ENCODE measurements at places on chromosomes 12 and 14. TPM values are rescaled to one million over a fixed set of nuclear protein-coding genes. Genes with fewer than 3 reads are reported as not detected.

DNA sequence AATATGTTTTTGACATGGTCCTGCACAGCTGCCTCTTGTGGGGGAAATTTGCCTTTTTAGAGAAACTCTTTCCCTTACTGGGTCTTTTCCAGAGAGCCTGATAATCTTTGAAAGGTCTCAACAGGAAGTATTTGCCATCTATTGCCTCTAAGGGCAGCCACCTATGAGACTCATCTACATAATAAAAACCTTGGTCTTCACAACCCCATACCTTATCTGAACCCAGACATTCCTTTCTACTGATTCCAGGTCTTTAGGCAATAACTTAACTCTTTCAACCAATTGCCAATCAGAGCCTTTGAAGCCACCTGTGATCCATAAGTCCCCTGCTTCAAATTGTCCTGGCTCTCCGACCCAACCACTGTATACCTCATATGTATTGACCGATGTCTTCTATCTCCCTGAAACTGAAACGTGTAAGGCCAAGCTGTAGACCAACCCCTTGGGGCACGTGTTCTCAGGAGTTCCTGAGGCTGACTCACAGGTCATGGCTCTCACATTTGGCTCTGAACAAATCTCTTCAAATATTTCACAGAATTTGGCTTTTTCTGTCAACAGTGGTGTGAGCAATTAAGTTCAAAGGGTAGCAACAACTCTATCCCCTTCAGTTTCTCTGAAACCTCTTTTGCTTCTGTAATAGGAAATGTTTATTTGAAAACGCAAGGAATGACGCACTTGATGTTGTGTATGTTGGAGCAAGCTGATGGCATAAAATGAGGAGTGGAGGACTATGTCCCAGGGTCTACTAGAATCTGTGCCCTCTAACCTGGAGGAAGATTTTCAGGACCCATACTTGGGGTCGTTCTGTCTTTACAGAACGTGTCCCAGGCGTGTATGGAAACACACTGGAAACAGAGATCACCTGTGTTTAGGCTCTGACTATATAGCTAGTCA lies 49.2 kb upstream of the EIF5 start:
- peaks cover 52% of the 10 kb centered on the region for H3K27me3 ChIP-seq
- ATAC-seq: no peak
- no peaks in the 10 kb centered on the region for H3K4me1 ChIP-seq
- no peak overlapping the region for H3K27ac ChIP-seq
- H3K4me3 ChIP-seq: no peak overlapping the region

Gene ANKRD9
- 6.0 TPM for total RNA-seq

DNA sequence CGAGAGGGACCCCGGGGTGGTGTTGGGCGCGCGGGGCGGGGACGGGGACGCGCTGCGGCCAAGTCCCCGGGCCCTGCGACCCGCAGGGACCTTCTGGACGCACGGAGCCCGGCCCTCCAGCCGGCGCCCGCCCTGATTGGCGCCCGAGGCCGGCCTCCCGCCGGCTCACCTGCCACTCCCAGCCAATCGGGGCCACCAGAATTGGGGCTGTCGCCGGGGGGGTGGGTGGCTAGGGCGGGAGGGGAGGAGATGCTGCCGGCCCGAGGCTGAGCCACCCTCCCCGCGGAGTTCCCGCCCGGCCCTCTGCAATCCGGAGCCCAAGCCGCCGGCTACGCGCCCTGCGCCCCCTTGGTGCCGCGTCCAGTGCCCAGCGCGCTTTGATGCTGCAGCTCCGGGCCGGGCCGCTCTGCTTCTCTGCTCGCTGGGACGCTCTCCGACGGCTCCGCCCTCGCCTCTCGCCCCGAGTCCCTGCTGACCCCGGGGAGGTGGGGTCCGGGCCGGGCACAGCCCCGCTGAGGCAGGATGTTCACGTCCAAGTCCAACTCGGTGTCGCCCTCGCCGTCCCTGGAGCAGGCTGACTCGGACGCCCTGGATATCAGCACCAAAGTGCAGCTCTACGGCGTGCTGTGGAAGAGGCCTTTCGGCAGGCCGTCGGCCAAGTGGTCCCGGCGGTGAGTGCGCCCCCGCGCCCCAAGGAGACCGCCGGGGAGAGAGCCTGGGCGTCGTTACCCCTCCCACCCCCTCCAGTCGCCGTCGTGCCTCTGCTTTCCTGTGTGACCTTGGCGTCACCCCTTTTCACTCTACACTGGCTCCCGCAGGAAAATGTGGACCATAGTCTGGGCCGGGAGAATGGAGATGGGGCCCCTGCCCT lies at the start of gene PLEKHD1:
PLEKHD1 (plus strand) TSS at position 285 of the 871 bp plus-strand sequence; CDS start at position 523, 238 bp downstream.
- no peaks in the 10 kb centered on the region for H3K4me1 ChIP-seq
- no peak within 1 kb of the TSS for H3K4me3 ChIP-seq
- ATAC-seq: no peak
- no peak within 1 kb of the TSS for H3K27ac ChIP-seq
- no peaks in the 10 kb centered on the region for H3K36me3 ChIP-seq

- peak overlapping the region; percentile 69 for H3K27ac ChIP-seq
- no peaks in the 10 kb centered on the region for H3K36me3 ChIP-seq
- peak overlapping the region; percentile 65 for H3K4me3 ChIP-seq
- H3K27me3 ChIP-seq: peaks cover 4% of the 10 kb centered on the region
Measured at GRCh38 chr14:74571441-74571841, 40.6 kb downstream of the LTBP2 start.

DNA sequence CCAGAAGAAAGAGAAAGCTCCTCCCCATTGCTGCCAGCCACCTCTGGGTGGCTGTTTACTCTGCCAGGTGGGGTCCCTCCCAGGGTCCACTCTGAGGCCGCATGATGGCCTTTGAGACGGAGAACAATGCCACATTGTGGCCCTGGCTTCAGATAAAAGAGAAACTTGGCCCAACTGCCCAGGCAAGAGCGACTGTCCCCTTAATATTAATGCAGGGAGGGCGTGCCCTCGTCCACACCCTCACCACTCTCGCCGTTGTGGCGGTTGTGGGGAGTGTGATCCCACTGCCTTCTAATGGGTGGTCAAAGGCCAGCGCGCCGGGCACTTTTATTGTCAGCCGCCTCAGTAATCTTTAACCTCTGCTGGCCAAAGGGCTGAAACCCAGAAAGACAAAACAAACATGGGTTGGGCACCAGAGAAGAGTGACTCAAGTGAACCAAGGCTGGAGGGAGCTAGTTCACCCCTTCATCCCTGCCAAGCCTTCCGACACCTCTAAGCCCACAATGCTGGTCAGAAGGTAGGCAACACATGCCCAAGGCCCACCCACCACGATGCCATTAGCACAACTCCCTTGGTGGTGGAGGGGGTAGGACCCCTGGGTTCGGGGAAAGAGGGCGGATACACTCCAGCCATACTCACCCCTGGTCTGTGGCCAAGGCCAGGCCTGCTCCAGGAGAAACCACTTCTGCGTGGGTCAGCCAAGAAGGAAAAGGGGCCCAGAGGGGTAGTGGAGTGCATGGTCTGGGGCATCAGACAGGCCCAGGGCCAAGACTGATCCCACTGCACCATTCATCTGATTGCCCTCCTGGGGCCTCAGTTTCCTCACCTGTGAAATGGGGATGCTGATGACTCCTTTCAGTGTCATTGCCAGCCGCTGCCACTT lies 44.5 kb upstream of the BCL11B start:
- peaks cover 5% of the 10 kb centered on the region for H3K4me1 ChIP-seq
- peaks cover 9% of the 10 kb centered on the region for H3K27me3 ChIP-seq
- H3K36me3 ChIP-seq: no peaks in the 10 kb centered on the region
- no peak overlapping the region for H3K4me3 ChIP-seq
- H3K27ac ChIP-seq: no peak overlapping the region
- ATAC-seq: no peak

DNA sequence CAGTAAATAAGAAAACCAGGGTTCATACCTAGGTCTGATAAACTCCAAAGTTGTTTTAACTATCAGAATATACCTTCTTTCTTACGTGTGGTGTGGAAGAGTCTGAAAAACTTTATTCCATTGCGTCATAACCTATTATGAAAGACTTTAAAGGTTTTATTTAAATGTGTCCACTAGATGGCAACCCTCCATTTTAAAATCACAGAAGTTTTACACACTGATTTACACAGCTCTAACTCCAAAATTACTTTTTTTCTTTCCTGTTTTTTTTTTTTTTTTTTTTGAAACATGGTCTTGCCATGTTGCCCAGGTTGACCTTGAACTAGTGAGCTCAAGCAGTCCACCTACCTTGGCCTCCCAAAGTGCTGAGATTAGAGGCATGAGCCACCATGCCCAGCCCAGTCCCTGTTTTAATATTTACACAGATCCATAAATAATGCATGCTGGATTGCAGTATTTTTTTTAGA lies 17.3 kb upstream of the TMPRSS12 start:
- H3K36me3 ChIP-seq: no peaks in the 10 kb centered on the region
- peak overlapping the region; percentile 84 for H3K27ac ChIP-seq
- ATAC-seq: peak; percentile 52
- no peak overlapping the region for H3K4me3 ChIP-seq
- no peaks in the 10 kb centered on the region for H3K27me3 ChIP-seq

Measured in activated T-helper 17 cell treated with anti-CD3 and anti-CD28 coated beads, Interleukin-2, amount 50 U/mL, for 72 hours (primary cell).